Retina (tissue), 1 donor: ENCODE measurements at places on chromosomes 5 and 9.

DNA sequence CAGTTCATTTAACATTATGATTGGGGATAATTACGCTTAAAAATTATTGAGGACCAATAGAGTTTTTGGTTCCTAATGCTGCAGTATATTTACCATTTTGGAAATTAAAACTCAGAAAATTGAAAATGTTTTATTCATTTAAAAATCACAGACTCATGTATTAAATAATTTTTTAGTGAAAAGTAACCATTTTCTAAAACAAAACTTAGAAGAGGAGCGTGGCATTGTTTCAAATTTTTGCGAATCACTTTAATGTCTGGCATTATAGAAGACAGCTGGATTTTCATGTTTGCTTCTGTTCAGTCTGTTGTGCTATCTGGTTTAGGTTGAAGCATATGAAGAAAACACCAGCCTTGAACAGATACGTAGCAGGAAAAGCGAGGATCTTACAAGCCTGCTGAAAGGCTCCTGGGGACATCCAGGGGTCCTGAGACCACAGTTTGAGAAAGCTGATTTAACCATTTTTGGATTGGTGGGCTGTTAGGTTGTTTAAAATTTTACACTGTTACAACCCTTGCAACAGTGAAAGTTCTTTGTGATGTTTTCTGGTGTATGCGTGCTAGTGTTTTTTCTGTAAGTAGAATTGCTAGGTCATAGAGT lies 1.6 kb downstream of the ZFYVE16 start:
- peak; percentile 27 for DNase-seq

DNA sequence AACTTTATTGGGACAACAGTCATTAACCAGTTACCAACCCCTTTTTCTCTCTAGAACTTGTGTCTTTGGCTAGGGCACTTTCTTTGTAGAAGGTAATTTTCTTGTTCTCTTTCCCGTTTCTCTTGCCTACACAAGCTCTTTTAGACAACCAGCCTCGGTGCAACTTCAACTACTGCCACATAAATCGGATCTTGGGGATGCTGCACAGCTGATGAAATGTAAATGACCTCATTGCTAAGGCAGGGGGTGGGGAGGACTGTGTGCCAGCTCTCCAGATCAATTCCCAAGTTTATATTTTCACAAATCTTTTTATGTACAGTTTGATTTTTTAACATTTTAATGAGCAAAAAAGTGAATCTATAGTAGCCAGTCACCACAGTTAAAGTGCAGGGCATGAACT lies 157.6 kb downstream of the DENND1A start:
- no peak for DNase-seq

GRCh38 chr5:13783726-13784125 lies 160.8 kb downstream of the DNAH5 start:
- no peak for DNase-seq

DNA sequence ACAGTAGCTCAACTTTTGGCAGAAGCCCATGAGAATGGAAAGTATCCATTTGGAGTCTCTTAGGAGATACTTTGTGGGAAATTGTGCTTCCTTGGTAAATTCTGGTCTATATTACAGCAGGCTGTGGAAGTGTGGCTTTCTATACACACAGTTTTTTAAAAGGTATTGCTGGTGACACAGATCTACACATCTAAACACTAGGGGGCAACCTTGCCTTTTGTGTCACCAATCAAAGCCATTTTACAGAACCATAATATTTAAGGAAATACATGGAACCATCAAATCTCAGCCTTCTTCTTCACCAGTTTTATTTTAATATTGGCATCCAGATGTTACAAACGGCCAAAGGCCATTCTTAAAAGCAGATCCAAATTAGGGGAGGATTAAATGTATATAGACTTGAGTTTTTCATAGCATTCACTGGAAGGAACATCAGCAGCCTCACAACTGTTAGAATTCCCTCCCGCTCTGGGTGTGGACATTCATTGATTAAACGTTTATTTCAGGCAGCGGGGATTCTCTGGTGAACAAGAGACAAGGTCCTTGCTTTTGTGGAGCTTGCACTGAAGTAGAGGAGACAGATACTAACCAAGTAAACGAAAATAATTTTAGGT lies 132.4 kb upstream of the EPB41L4A start:
- DNase-seq = peak; percentile 73

DNA sequence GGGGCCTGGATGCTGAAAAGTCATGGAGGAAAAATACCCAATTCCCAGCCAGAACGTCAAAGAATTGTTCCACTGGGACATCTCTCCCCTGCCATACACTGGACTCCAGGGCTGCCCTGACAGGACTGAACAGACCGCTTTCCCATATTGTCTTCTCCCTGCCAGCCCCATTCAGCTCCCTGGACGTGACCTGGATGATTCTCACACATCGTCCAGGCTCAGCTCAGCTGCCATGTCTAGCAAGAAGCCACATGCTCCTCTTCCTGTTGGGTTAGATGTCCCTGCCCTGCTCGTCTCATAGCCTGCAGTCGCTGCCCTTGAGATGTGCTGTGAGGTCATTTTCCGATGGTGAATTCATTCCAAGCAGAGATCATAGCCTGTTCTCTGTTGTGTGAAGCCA lies 37.4 kb downstream of the FOXI1 start:
- DNase-seq = no peak

- no peak for DNase-seq
Measured at GRCh38 chr9:3074247-3074646, 230.4 kb upstream of the PUM3 start.

GRCh38 chr5:20347334-20347733 lies 359.3 kb upstream of the CDH18 start:
- DNase-seq = no peak

DNA sequence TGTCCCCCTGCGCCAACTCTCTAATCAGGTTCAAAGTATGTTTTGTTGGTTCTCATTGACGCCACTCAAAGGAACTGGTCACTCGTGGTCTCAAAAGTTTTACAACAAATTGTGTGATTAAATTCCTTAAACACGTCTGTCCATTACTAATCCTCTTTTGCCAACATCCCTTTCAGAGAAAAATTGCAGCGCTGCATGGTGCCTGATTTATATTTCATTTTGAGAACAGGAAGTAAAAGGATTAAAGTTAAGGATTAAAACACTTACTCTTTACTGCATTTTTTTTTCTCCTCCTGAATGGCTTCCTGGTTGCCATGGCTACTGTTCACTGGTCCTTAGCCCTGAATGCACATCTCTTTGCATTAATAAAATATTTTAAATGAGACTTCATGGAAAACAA lies 383.5 kb downstream of the GLIS3 start:
- no peak for DNase-seq

- DNase-seq = no peak
Measured at GRCh38 chr5:16944816-16945562, 8.9 kb upstream of the MYO10 start.

DNA sequence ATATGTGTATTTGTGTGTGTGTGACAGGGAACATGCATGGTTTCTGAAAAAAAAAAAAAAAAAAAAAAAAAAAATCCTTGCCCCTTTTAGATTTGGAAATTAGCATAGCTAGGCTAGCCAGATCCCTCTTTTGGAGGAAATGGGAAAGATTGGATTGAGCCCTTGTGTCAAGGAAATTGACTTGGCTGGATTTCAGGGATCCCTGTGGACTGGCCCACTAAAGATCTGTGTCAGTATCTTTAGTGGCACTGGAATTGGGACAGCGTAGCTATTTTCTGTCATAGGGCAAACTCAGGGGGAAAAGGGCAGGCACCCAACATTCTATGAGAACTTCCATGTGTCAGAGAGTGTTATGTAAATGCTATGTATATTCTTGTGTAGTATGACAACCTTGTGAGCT lies 35.4 kb downstream of the SH3GL2 start:
- DNase-seq = no peak

- no peak for DNase-seq
Measured at GRCh38 chr9:74576176-74576575, 79.0 kb downstream of the RORB start.

- peak; percentile 44 for DNase-seq
Measured at GRCh38 chr9:137128862-137129455, 10.0 kb upstream of the GRIN1 start.

DNA sequence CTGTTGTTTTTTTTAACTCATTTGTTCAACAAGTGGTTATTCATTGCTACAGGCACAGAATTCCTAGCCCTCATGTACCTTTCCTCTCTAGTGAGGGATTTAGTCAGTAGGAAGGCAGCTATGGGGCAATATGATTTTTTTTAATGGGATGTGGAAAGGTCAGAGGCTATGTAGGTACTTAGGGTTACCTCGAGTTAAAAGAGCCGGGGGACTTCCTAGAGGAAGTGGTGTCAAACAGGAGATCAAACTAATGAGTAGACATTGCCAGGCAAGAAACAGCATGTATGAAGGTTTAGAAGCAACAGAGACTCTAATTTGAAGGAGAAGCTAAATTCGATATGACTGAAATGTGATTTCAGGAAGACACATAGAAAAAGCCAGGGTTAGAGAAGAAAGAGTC lies 50.7 kb downstream of the ITGA2 start:
- DNase-seq = no peak

DNA sequence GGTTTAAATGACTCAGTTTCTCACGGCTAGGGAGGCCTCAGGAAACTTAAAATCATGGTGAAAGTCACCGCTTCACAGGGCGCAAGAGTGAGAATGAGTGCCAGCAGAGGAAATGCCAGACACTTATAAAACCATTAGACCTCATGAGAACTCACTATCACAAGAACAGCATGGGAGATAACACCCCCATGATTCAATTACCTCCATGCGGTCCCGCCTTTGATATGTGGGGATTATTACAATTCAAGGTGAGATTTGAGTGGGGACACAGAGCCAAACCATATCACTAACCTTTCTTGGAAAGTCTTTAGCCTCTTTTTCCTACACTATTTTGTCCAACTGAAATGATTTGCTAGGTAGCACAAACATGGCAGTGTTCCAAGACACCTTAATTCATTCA lies 533.9 kb upstream of the NUDT12 start:
- no peak for DNase-seq
